ENCODE measurements at places on chromosomes 16 and 17.
A peak's percentile ranks its signal among the peaks of the same experiment; 100 is the strongest.

- DNase-seq, result no peak
These were observed 5.0 kb upstream of the MYL4 start for GRCh38 chr17:47203984-47204721.

GRCh38 chr17:5902181-5903140 is 167.7 kb upstream of the WSCD1 start:
- peak; percentile 50 for DNase-seq

DNA sequence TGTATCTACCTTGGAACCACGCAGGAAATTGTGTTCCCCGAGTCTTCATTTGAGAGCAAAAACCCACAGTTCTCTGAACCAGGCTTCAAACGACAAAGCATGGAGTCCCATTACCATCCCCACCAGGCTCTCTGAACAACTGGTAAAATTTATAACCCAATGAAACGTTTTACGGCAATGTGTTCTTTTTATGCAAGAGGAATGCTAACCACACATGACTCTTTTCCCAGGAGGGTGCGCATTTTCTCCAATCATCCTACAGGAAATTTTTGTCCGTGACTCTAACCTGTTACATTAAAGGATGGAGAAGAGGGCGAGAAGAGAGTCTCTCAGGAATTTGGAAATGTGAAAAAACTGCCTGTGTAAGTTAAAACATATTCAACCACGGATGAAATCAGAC is 17.8 kb downstream of the STX8 start:
- DNase-seq, result no peak

DNA sequence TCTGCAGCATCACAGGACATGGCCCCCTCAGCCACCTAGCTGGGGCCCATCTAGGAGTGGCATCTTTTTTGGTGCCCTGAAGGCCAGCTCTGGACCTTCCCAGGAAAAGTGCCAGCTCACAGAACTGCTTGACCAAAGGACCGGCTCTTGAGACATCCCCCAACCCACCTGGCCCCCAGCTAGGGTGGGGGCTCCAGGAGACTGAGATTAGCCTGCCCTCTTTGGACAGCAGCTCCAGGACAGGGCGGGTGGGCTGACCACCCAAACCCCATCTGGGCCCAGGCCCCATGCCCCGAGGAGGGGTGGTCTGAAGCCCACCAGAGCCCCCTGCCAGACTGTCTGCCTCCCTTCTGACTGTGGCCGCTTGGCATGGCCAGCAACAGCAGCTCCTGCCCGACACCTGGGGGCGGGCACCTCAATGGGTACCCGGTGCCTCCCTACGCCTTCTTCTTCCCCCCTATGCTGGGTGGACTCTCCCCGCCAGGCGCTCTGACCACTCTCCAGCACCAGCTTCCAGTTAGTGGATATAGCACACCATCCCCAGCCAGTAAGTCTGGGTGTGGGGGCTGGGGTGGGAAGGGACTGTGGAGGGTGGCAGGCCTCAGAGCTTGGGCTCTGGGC is 22.0 kb downstream of the RARA start:
- no peak for DNase-seq

- no peak for DNase-seq
These were observed 7.8 kb downstream of the SUPT4H1 start for GRCh38 chr17:58344047-58344790.

DNA sequence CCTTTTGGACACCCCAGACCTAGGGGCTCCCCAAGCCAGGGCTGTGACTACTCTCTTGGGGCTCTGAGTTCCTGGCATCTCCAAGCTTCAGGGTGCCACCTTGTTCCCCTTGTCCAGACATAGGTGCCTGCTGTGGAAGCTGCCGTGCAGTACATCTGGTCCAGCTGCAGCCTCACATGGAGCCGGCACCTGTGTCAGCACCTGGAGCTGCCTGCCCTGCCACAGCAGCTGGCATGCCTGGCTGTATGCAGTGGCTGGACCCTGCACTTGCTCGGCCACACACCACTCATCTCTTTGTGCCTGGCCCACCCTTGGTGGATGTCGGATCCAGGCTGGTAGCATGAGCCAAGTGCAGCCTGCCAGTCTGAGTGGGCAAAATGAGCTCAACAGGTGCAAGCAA is 775.8 kb downstream of the CDH11 start:
- no peak for DNase-seq

GRCh38 chr17:77473615-77474226 is 333.0 kb downstream of the SEC14L1 start:
- no peak for DNase-seq

GRCh38 chr17:50620237-50620636 is 14.4 kb upstream of the ABCC3 start:
- DNase-seq, result no peak

- DNase-seq, result no peak
These were observed 31.4 kb upstream of the CORO6 start for GRCh38 chr17:29653995-29654714.

- DNase-seq, result no peak
These were observed 10.3 kb downstream of the FLCN start for GRCh38 chr17:17226451-17227265.

DNA sequence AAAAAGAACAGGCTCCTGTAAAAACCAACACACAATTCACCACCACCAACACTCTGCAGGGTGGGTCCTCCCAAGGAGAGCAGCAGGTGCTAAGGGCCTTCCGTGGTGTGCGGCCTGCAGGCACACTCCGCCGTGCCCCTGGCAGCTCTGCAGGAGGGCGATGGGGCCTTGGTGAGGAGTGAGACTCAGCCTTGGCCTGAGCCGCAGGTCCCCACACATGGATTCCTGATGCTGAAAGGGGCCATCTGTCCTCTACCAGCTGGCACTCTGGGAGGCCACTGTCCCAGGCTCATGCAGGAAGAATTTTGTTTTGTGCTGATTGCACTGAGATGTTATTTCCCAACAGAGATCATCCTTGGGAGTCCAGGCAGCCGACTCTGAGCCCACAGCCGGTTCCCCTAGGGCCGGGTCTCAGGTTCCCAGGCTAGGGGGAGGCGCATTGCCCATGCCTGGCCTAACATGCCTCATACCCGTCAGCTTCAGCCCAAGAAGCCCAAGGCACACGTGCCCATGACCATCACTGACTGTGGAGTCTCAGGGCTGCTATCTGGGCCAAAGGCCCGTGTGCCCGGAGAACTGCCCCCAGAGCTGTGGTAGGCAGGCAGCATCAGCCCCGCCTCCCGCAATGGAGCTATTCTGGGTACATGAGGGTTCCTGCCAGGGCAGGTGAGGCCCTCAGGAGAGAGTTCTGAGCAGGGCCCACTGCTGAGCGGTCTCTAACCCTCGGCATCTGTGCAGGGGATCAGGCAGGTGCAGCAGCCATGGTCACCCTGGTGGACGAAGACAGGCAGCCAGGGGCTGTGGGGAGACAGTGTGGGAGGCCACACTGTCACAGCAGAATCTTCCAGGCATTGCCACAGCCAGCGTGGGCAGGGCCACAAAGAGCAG is 97.9 kb upstream of the ZNF469 start:
- no peak for DNase-seq

GRCh38 chr17:12429116-12429515 is 236.6 kb upstream of the MYOCD start:
- DNase-seq, result no peak

- no peak for DNase-seq
These were observed 21.5 kb upstream of the BRCA1 start for GRCh38 chr17:43146649-43147048.

DNA sequence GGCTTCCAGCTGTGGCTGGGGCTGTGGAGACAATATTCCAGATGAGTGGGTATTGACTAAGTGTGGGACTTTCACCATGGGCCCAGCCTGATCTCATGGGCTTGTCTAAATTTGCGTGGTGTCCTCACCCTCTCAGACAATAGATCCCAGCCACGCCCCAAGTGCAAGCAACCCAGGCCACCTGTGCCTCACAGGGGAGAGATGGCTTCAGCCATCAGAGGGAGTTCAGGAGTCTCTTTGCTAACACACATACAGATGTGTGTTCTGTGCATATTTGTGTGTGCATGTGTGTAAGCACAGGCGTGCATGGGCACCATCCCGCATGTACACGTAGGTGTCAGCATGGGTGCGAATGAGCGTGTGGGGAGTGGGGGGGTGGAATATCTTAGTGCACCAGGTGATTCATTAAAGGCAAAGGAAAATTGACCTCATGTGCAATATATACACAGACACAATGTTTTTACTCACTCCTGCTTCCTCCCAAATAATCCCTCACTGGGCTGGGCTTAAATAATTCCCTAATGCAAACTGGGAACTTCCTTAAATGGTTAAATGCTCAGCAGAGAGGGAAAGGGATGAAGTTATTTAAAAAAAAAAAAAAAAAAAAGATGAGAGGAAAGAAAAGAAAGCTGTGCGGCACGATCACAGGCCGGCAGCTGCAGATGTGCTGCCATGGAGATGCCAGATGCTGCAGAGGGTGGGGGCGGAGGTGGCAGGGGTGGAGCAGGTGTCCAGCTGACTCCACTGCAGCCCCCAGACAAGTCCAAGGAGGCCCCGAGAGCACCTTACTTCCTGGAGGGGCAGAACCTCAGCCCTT is 24.0 kb upstream of the CDC42EP4 start:
- DNase-seq, result no peak

DNA sequence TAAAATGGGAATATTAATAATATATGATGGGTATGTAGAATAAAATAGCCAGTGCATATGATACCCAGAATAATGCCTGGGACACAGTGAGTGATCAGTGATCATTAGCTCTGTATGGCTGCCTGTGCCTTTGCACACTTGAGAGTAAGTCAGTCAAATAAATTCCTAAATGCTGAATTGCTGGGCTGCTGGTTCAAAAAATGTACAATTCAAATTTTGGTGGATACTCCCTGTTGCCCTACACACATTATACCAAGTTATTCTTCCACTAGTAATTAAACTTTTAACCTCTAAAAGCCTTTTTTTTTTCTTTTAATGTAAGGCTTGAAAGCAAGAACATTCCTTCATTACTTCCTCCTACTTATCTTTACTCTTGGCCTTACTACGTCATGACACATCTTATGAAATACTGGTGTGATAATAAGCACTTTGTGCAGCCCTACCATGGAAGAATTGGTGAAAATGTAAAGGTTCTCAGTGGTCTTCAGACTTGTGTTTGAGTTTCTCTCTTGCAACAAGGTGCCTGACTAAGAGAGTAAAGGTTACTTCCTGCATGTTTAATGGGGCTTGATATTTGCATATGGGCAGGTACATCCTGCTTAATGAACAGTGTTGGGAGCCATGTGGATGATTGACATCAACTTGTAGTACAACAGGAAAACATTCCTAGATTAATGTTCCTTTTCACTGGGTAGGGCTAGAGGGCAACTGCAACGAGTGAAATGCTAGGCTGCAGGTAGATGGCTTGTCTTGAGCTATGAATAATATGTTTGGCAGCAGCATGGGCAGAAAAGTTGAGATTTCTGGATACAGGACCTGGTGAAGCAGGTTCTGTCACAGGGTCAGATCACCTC is 84.3 kb downstream of the PRKCA start:
- no peak for DNase-seq

DNA sequence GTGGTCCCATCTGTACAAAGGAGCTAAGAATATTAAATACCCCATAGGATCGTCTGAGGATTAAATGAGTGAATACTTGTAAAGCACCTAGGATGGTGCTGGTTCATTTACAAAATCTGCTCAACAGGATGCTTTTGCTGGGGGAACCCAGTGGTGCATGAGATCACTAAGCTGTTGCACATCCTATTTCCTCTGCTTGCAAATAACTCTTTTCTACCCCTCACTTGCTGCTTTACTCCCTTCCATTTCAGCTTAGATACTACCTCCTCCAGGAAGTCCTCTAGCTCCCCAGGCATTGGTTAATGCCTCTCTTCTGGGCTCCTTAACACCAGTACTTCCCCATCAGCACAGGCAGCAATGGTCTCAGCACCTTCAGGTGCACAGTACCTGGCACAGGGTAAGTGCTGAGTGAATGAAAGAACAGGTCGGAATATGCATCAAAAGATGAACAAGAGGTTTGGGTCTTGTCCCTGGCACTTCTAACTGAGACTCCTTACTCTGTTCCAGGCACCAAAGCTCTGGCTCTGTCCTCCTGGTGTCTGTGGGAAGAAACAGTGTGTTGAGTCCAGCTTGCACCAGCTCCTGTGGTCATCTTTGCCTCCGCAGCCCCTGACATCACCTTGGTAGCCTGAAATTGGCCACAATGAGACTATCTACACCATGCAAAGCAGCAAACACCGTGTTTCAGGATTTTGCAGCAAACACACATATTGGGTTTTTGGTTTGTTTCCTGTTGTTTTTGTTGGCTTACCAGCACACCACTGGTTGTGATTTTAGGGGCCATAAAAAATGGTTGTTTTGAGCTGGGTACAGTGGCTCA is 24.1 kb upstream of the IL21R start:
- DNase-seq, result no peak
